ENCODE measurements at places on chromosomes 12 and 14. TPM values are rescaled to one million over a fixed set of nuclear protein-coding genes. Genes with fewer than 3 reads are reported as not detected.

DNA sequence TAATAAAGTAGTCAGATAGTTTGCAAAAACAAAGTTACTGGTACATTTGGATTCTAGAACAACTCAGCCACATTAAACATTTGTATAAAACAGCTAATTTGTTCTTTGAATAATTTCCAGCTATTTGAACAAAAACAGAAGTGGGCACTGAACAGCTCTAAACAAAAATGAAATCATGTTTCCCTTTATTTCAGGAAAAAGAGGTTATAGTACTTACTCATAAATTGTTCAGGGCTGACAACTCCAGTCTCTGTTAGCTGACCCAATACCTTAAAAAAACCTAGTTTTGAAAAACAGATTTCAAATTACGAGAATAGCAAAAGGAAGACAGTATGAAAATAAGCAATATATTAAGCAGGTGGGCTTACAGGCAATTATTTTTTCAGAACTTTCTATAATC is 8.2 kb downstream of the GNPNAT1 start:
- no peak for DNase-seq

- DNase-seq = no peak
These were observed 3.5 kb upstream of the KLRK1 start for GRCh38 chr12:10393291-10393690.

Gene HAL
- total RNA-seq = not detected

- DNase-seq = no peak
These were observed 4.8 kb upstream of the KRT72 start for GRCh38 chr12:52606096-52606495.

Data from transverse colon (tissue), 4 donors.